Gastroesophageal sphincter (tissue), 4 donors: ENCODE measurements at places on chromosomes 2 and 18.

DNA sequence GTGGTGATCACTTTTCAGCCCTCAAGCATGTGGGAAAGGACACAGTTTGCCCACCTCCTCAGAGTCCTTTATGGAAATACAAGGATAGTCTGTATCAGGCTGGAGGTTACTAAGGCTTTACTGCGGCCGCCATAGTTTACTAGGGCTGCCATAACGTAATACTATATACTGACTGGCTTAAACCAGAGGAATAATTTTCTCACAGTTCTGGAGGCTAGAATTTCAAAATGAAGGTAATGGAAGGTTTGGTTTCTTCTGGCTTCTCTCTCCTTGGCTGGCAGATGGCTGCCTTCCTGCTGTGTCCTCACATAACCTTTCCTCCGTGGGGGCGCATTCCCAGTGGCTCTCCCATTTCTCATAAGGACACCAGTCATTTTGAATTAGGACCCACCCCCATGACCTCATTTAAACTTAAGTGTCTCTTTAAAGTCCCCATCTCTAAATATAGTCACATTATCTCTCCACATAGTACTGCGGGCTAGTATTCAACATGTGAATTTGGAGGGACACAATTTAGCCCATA lies 12.5 kb upstream of the ATIC start:
- no peak overlapping the region for H3K4me3 ChIP-seq

DNA sequence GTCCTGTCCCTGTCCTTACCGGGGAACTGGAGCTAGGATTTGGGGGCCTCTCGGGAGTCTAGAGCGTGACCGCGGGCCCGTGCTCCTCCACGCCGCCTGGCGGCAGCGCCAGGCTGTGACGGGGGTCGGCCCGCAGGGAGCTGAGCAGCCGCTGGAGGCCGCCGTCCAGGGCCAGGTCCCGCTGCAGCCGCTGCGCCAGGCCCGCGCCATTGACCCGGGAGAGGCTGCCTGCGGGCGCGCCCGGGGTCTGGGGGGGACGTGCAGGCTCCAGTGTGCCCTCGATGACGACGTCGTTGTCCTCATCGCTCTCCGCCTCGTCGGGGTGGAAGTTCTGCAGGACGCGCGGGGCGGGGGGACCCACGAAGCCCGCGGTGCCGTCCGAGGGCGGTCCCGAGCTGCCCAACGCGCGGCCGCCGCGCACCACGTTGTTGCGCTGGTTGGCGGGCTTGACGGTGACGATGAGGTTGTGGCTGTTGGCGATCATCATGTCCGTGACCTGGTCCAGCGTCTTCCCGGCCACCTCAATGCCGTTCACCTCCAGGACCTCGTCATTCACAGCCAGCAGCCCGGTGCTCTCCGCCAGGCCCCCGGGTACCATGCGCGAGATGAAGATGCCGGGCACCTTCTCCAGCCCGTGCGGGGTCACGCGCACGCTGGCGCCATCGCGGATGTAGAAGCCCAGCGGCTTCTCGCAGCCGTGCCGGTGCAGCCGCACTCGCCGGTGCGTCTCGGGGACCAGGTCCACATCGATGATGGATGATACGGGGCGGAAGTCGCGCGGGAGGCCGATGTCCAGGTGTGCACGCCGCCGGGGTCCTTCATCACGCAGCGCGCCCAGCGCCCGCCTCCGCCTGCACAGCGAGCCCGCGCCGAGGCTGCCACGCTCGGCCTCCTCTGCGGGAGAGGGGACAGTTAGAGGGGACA lies 50.9 kb downstream of the ADNP2 start:
- no peaks in the 10 kb centered on the region for H3K36me3 ChIP-seq
- no peak overlapping the region for H3K27ac ChIP-seq
- no peak overlapping the region for H3K4me3 ChIP-seq
- H3K27me3 ChIP-seq = peaks cover 9% of the 10 kb centered on the region
- H3K4me1 ChIP-seq = no peaks in the 10 kb centered on the region

DNA sequence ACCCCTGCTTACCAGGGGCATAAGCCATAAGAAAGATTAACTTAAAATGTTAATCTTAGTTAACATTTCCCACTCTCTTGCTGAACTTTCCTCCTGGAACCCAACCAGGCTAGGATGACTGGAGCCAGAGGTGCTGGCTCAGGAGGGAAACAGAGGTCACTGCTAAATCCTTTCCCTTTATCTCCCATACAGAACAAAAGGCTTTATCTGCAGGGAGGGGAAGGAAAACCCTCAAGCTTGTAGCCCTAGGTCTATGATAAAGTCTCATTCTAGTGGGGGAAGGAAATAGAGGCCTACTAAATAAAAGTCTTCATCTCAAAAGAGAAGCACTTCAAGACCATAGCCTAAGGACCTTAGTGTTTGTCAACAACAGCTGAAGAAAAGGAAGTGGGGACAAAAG lies 18.6 kb downstream of the HIBCH start:
- no peak overlapping the region for H3K27ac ChIP-seq
- H3K27me3 ChIP-seq = no peaks in the 10 kb centered on the region
- peaks cover 30% of the 10 kb centered on the region for H3K36me3 ChIP-seq
- no peak for ATAC-seq

GRCh38 chr2:24276349-24276899 lies 83.9 kb downstream of the ITSN2 start:
- ATAC-seq = no peak
- H3K27ac ChIP-seq = no peak overlapping the region
- H3K4me3 ChIP-seq = no peak overlapping the region
- H3K36me3 ChIP-seq = peaks cover 44% of the 10 kb centered on the region
- no peaks in the 10 kb centered on the region for H3K27me3 ChIP-seq
- no peaks in the 10 kb centered on the region for H3K4me1 ChIP-seq
